ENCODE measurements at places on chromosomes 5 and 9.

DNA sequence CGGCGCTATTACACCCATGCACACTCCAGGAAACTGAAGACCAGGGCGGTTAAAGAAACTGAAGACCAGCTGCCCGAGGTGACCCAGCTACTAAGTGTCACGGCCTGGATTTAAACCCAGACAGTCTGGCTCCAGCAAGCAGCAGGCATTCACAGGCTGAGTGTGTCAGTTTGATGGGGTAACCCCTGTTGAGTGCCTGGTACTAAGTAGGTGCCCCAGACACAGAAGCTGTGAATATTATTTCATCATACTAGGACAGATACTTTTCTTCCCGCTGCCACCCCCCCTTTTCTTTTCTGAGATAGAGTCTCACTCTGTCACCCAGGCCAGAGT, 7.3 kb downstream of the ENG start:
- DNase-seq = no peak

DNA sequence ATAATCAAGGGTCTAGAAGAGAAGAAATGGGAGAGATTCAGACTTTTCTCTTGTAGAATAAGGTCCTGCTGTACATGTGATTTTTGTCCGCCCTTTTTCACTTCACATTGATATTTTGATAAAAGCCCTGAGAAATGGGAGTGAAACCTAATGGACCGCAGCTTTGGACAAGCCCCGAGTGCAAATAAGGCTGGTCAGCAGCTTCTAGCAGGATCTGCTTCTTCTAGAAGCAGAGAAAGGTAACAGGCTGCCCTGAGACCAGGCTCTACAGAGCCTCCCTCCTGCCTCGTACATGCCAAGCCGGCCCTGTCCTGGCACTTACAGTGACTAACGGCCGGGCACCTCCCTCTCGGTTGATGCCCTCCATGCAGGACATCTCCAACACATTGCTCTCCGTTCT, 33.4 kb downstream of the ACER2 start:
- no peak for DNase-seq

- no peak for DNase-seq
Observed at GRCh38 chr9:75532233-75533050, 358.0 kb upstream of the PCSK5 start.

DNA sequence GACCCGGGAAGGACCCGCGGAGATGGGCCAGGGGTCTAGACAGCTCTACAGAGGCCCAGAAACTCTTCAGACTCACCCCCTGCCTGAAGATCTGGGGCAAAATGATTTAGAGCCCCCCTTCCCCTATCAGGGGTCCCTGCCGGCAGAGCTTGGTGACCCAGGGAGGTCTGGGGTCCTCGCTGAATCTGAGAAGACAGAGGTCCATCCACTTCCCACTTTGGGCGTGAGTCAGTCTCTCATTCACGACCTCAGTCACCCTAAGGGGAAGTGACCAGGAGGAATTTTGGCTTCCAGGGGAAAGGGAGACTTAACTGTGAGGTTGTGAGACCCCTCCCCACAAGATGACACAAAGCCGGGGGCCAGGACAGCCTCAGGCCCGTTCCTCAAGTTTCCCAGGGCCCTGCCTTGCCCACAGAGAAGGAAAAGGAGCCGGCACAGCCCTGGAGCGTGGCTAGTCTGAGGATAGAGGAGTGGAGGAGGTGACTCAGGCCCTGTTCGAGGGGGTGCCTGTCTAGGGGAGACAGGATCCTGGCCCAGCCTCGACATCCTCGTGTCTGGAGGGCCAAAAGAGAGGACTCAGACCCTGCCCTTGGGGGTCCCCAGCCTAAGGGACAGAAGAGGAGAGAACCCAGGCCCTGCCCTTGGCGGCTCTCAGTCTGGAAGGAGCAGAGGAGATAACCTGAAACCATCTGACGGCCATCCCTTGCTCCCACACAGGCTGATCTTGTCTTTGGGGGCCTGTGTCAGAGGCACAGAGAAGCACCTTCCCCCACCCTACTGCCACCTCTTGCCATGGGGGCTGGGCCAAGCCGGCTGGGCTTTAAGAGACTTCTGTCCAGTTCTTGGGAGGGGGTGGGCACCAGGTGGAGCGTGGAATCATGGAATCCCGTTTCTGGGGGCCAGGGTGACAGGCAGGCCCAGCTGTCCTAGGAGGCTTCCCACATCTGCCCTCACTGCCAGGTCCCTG, 889 bp downstream of the PDLIM4 start:
- no peak for DNase-seq

DNA sequence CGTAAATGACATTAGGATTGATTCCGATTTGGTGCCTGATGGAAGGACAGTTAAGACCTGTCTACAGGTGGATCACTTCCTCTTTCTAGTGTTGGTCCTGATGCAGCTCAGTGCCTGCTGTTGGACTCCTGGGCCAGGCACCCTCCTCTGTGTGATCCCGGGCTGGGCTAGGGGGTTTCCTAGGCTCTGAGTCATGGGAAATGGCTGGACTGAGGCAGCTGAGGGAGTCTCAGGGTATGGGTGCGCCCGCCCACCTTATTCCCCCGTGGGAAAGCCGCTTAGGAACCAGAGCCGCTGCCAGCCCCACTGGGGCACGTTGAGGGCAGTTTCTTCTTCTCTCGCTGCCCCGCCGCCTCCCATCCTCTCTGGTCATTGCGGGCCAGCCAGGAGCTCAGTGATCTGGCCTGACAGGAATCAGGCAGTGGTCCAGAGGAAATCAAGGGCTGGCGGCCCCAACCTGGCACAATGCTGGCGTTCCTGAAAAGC, 12.9 kb downstream of the TCF7 start:
- DNase-seq = no peak

- DNase-seq = no peak
Observed at GRCh38 chr9:86801246-86801645, 146.1 kb downstream of the GAS1 start.

GRCh38 chr9:12876872-12877271, 102.1 kb downstream of the LURAP1L start:
- no peak for DNase-seq

DNA sequence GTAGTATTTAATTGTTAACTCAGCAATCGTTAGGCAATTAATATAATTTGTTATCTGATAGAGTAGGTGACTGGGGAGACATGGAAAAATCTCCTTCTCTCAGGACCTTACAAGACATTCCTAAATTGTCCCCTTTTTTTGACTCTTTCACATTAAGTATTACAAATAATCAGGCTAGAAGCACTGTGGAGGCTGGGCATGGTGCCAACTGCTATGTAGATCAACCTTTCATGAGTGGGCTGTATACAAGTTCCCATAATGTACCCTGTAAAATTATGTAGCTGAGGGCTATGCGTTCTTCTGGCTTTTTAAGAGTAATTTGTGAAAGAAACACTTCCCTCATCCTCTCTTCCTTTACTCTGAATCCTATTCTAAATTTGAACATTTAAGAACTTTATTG, 140.2 kb downstream of the NFIB start:
- DNase-seq = no peak

- no peak for DNase-seq
Observed at GRCh38 chr5:131226899-131227298, 37.0 kb upstream of the CDC42SE2 start.

GRCh38 chr5:78811121-78811817, 162.7 kb upstream of the LHFPL2 start:
- no peak for DNase-seq

DNA sequence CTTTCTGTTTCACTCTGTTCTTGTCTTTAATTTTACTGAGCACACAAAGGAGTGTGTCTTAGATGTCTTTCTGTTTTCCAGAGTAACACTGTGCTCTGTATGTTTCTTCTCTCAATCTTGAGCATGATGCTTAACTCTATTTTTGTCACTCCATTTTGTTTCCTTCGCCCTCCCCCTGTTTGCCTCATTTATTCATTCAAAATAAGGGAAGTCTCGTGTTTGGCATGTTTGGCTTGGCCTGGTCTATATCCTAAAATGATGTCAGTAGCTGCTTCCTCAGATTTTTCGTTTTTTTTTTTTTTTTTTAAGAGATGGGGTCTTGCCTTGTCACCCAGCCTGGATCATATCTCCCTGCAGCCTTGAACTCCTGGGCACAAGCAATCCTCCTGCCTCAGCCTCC, 22.0 kb downstream of the ZNF618 start:
- no peak for DNase-seq

GRCh38 chr5:137627293-137627692, 108.6 kb downstream of the KLHL3 start:
- DNase-seq = no peak

DNA sequence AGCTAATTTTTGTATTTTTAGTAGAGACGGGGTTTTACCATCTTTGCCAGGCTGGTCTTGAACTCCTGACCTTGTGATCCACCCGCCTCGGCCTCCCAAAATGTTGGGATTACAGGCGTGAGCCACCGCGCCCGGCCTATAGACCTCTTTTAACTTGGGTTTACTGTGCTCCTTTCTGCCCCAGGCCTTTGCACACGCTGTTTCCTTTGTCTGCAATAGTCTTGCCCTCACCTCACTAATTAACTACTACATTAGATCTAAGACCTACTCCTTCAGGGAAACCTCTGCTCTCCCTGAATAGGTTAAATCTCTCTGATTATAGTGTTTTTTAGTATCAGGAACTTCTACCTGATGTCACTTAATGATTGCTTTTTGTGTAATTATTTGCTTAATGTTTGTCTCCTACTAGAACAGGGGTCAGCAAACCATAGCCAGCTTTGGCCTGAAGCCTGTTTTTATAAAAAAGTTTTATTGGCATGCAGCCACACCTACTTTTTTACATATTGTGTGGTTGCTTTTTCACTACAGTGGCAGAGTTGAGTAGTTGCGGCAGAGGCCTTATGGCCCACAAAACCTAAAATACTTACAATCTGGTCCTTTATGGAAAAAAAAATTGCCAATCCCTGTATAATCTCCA, 31.2 kb upstream of the TLE1 start:
- DNase-seq = no peak

GRCh38 chr5:91291628-91292569, 91.2 kb downstream of the ARRDC3 start:
- no peak for DNase-seq

- no peak for DNase-seq
Observed at GRCh38 chr5:51201024-51201423, 182.2 kb upstream of the ISL1 start.

- no peak for DNase-seq
Observed at GRCh38 chr5:107704681-107705401, 34.1 kb upstream of the EFNA5 start.

GRCh38 chr9:115524453-115525059, 406.6 kb upstream of the TNC start:
- peak; percentile 15 for DNase-seq

- DNase-seq = no peak
Observed at GRCh38 chr5:90873033-90873517, 314.5 kb downstream of the ADGRV1 start.

GRCh38 chr5:62579761-62580160, 1.1 kb downstream of the LRRC70 start:
- no peak for DNase-seq

- no peak for DNase-seq
Observed at GRCh38 chr9:4967523-4967922, 17.5 kb upstream of the JAK2 start.

DNA sequence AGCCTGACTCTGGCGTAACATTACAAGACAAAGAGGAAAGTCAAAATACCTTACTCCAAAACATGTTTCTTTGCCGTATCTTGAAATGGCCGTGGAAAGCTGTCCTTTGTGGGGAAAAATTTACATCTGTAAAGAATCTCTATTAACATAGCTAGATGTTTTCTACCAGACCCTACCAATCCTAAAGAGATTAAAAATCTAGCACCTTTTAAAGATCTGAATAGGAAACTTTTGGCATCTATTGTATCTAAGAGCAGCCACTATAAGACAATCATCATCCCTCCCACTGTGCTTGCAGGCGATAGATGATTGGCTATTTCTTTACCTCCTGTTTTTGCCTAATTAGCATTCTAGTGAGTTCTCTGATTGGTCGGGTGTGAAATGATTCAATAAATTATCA, 82.5 kb upstream of the SNCAIP start:
- DNase-seq = no peak

GRCh38 chr5:134957920-134958608, 9.6 kb upstream of the CATSPER3 start:
- DNase-seq = no peak

DNA sequence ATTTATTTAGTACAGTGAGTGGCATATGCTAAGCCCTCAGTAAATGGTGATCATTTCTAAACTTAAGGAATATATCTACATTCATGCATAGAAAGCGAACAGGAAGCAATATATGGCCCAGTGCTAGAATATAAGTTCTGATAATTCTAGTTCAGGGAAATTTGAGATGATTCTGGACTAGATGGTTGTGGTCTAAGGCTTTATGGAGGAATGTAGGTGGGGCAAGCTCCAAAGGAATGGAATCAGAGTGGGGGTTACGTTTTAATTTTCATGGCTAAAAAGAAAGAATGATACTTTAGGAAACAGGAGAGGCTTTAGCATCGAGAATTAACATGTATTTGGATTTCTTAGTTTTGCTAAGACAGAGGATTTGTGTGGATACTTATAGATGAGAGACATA, 56.1 kb downstream of the MTREX start:
- DNase-seq = no peak

- no peak for DNase-seq
Observed at GRCh38 chr5:135547590-135548254, 12.0 kb upstream of the NEUROG1 start.

DNA sequence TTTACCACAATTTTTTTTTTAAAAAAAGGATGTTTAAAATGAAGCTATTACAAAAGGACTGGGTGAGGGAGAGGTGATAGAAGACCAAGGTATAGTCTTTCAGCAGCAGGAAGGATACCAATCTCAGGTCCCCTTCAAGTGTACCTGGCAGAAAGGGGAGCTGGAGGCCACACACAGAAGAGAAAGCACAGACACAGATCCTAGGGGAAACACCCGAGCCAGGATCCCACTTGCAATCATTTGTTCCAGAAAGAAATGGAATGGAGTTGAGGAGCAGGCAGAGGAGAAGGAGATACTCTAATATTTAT, 5.6 kb downstream of the GNPDA1 start:
- DNase-seq = no peak

DNA sequence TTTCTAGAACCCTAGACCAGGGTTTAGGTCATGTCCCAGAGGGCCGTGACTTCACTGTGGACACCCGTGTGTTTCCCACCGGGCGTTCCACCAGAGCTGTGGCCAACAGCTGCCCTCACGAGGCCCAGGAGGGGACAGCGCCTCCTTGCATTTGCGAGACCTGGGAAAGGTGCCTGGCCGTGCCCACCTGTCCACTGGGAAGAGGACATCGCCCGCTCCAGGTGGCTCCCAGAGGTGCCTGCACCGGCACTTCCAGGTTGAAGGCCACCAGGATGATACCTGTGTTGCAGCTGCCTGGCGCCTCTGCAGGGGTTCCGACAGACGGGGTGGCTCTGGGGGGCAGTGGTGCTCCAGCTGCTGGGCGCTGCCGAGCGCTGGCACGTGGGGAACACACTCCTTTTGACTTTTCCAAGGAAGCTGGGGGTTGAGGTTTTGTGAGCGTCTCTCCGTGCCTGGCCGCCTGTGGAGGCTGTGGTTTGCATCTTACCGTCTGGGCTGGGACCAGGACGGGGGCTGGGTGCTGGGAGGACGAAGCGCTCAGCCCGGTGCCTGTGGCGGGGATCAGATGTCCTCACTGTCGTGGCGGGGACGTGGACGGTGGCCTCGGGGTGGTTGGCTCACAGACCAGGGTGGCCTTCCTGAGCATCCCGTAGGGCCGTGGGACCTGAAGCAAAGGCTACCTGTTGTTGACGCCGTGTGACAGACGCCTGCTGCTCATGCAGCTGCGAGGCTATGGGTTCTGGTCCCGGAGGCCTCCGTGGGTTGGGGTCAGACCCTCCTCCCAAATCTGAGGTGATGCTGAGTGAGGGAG, 19.2 kb downstream of the NKD2 start:
- no peak for DNase-seq

- no peak for DNase-seq
Observed at GRCh38 chr9:34993502-34994259, 4.1 kb downstream of the DNAJB5 start.
